ENCODE measurements at places on chromosomes 1 and 21.

DNA sequence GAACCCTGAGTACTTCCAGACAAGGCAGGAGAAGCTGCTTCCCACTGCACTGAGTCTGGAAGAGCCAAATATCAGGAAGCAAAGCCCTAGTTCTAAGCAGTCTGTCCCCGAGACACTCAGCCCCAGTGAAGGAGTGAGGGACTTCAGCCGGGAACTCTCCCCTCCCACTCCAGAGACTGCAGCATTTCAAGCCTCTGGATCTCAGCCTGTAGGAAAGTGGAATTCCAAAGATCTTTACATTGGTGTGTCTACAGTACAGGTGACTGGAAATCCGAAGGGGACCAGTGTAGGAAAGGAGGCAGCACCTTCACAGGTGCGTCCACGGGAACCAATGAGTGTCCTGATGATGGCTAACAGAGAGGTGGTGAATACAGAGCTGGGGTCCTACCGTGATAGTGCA is 33.1 kb upstream of the VAMP3 start:
- no peak for DNase-seq

GRCh38 chr1:228687587-228687986 is 47.7 kb upstream of the RHOU start:
- DNase-seq: no peak

GRCh38 chr1:5423109-5423508 is 569.1 kb downstream of the NPHP4 start:
- peak; percentile 17 for DNase-seq

DNA sequence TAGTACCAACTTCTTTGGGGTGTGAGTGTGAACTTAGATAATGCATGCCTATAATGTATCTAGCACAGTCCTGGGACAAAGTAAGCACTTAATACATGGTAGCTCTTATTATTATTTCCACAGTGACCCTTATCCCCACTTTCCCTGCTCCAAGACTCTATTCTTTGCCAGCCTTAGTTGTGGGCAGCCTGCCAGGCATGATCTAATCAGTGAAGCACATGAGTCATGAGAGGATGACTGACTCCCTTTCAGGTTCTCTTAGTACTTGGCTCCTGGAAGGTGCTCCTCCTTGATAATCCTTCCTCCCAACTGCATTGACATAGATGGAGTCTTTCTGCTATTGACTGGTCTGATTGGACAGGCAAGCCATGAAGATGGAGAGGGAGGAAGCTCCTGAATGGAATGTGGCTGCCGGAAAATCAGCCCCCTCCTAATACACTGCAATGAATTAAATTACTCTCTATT is 17.4 kb upstream of the GNG12 start:
- no peak for DNase-seq

DNA sequence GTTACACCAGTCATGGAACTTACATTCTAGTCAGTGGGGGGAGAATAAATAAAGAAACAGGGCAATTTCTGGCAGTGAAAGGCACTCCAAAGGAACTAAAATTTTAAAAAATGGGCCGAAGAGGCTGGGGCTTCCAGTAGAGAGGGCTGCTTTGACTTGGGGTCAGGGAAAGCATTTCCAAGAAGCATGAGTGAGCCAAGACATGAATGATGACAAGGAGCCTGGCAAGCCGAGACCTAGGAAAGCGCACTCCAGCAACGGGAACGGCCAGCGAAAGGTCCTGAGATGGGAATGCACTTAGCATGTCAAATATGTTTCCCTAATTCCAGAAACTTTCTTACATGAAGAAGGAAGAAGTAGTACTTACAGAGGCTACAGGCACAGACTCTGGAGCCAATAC is 95.4 kb upstream of the NGF start:
- DNase-seq: no peak

All from T-helper 2 cell (primary cell).